ENCODE measurements at places on chromosomes 1 and 21. TPM values are rescaled to one million over a fixed set of nuclear protein-coding genes. Genes with fewer than 3 reads are reported as not detected.

OR2L3 gene
- 0.15 TPM for total RNA-seq

DNA sequence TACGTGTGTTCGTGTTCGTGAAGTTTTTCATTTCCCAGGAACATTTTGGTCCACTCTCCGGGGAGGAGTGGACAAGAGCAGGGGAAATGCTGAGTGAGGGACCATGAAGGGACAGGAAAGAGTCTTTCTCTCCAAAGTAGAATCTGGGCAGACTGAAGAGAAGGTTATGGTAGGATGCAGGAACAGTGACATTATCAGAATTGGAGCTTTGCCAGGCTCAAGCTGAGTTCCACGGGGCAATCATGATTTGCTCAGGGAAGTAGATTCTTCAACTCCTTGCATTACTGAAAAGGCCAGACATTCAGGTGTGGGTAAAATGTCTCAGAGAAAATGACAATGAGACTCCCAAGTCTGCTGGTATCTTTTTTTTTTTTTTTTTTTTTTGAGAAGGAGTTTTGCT, 16.6 kb downstream of the ATP1A4 start:
- no peak for DNase-seq

GRCh38 chr1:32757213-32757895, 54.8 kb upstream of the SYNC start:
- DNase-seq, result no peak

- no peak for DNase-seq
Observed at GRCh38 chr1:143661418-143662101, 310.2 kb downstream of the FAM72C start.

DNA sequence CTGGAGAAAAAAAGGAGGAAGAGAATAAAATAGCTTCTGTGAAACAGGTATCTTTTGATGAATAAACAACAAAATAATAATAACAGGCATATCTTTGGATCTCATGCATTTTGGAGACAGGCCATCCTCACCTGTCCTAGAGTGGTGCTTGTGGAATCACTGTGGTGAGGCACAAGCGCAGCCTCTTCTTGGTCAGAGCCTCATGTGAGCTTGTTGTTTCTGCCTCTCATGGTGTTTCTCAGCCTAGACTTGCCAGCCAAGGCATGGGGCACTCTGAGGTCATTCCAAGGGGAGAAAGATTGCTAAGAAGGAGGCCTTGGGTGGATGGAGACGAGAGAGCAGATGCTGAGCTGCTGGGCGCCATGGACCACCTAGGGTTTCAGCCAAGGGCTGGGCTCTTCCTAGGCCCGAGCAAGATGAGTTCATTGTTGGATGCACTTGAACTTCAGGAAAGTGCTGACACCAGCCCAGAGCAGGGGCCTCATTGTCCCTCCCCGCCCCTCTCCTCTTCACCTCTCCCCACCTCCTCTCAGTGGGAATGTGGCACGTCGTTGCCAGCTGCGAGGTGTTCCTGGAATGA, 49.5 kb downstream of the ATP5PO start:
- no peak for DNase-seq

- DNase-seq, result no peak
Observed at GRCh38 chr1:241531195-241532161, 700 bp upstream of the KMO start.

MACO1 gene
- 15.0 TPM for total RNA-seq

DNA sequence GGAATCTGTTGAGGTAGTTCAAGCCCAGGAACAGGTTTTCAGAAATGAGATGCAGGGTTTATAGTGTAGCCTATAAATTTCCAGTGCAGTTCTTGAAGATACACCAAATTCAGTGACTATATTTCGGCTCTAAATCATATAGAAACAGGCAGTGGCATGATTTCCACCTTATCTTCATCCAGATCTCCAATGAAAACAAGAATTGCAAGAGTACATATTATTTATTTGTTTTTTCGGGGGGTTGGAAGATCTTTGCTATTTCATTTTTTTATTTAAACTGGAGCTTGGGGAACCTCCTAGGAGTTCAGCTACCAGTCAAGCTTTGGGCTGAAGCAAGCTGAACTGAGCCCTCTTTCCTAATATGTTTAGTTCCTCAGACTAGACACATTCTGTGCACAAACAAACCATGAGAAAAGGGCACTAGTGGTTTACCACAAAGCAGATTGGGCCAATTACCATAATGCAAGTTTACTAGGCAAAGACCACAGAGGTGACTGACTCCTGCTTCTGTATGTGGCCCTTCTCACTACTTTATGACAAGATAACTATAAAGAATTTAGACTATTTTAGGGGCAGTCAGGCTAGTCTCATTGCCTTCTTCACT, 68.5 kb downstream of the RGS2 start:
- DNase-seq, result no peak

DNA sequence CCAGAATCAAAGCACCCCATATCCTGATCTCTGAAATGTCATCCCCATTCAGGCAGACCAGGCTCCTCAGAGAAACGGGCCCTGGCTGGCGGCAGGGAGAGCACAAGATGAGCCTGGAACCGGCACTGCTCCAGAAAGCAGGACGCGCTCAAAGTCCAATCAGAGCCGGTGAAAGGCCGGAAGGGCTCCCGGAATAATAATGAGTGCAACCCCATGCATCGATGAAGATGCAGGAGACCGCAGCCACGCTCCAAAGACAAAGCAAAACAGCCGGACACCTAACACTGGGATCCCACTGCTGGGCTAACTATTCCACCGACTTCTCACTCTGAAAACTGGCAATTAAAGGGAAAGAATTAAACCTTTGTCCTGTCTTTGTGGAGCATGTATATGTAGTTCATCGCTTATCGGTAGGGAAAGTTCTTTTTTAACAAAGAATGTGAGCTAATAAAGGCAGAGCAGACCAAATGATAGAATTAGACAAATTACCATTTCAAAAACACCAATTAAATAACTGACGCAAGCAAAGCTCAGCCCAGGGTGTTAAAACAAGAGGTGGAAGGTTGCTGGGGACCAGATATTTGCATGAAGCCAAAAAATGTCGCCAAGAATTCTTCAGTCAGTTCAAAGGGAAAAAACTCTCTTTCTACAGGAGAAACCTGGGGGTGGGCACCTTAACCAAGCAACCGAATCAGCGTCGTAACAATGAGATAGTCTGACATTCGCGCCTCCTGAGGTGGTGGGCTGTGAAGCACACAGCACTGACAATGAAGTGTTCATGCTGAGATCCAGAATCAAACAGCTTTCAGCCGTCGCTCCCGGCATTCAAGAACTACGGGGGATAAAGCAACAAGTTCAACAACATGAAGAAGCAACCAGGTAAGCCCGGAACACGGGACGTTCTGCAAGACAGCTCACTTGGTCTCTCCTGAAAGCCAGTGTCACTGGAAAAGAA, 95.2 kb downstream of the NPHP4 start:
- DNase-seq, result no peak

- DNase-seq, result no peak
Observed at GRCh38 chr1:234769284-234769985, 159.5 kb upstream of the IRF2BP2 start.

DNA sequence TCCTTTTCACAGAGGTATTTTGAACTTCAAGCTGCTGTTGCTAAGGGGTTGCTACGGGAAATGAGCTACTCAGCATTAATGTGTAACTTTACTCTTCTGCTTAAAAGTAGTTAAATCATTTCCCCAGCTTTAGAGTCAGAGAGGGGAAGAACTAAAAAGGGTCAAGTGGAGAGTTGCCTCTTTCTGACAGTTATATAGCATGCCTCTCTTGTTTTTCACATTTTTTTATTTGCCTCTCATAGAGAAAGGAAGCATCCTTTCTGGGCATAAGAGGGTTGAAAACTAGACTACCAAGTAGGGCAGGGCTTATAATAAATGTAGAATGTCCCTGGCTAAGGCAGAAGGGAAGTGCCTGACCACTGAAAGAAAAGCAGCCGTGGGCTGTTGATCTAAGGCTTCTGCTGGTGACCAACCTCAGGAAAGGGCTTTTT, 10.1 kb upstream of the ELAVL4 start:
- DNase-seq, result no peak

TXNIP gene
- total RNA-seq, result 3,543 TPM

TCHHL1 gene
- total RNA-seq, result not detected

GRCh38 chr1:7594002-7594713, 176.9 kb upstream of the VAMP3 start:
- no peak for DNase-seq

CHRNB2 gene
- 0.73 TPM for total RNA-seq

- DNase-seq, result no peak
Observed at GRCh38 chr1:60867782-60868181, 214.6 kb upstream of the NFIA start.

GRCh38 chr1:183091181-183091580, 68.0 kb downstream of the LAMC1 start:
- DNase-seq, result no peak

- DNase-seq, result no peak
Observed at GRCh38 chr1:162390396-162391185, 9.1 kb downstream of the C1orf226 start.

BSND gene
- 0.15 TPM for total RNA-seq

DNA sequence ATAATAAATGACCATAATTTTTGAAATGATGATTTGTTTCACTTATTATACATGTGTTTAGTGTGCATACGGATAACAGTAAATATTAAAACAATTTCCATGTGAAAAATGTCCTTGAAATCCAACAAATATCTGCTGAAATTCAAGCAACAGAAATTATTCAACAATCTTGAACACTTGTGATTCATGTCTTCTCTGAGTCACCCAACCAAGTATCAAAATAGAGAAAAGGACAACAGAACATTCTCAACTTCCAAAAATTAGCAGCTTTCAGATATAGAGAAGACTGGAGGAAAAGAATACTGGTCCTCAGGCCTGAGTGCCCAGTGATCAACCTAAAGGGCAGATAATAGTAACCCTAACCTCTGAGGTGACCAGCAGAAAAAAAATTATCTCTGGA, 90.8 kb downstream of the VAV3 start:
- DNase-seq, result no peak

DNA sequence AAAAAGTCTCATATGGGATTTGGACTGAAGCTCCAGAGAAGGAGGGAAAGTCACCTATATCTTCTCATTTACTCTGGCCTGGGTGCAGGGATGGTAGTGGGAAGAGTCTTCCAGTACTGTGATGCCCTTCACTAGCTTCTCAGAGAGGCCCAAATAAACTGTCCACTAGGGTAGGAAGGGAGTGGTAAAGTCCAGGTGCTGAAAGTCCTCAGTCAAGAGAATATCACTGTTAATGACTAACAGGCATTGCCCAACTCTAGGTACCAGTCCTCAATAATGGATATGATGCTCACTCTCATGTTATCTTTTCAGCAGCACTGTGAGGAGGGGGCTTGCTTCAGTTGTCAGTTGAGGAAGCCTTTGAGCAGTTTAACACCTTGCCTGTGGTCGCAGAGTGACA, 64.0 kb downstream of the LHX8 start:
- DNase-seq, result no peak

SPATA17 gene
- total RNA-seq, result 0.59 TPM

- DNase-seq, result no peak
Observed at GRCh38 chr1:2255420-2256369, 27.6 kb downstream of the SKI start.

- DNase-seq, result no peak
Observed at GRCh38 chr1:53616927-53617326, 122.0 kb downstream of the GLIS1 start.

DNA sequence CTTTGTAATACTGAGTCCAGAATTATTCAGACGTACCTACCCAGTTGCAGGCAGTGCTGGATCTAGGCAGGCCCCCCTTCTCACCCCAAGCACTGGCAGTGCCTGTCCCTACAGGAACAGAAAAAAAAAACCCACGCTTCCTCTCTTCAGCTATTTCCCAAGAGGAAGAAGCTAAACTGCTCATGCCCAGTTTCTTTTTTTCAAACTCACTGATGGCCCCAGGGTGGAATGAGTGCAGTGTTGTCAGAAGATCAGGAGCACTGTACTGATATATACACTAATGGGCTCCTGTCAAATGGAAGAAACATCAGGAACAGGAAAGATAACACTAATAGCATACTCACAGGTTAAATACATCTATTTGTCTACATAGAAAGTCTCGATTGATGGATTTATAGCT, 28.2 kb upstream of the DOCK7 start:
- no peak for DNase-seq

GJA4 gene
- 8.9 TPM for total RNA-seq

GRCh38 chr1:29789221-29789909, 553.0 kb downstream of the PTPRU start:
- no peak for DNase-seq

DNA sequence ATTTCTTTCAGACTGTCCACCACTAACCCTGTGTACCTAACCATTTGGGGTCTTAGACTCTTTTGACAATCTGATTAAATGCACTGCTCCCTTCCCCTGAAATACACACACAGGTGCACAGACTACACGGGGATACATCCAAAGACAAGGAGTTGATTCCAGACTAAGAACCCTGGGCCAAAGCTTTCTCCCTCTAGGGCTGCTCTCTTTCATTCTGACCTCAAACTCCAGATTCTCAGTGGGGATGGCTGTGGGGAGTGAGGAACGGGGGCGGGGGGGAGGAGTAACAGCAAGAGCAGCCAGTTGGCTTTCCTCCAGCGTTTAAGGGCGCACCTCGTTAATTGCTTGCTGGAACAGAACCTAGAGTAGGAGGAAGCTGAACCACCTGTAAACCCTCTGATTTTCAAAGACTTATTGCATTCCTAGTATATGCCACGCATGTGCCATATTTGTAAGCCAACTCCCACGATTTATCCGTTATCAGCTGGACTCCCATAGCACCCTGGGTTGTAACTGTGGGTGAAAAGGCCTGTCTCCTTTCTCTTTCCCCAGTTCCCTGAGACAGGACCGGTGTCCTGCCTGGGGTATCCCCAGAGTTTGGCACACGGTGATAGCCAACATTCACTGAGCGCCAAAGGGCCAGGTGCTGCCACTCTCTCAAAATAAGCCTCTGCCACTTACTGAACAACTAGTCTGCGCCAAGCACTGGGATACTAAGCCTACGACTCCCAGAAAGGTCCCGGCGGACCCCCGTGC, 920 bp downstream of the MTHFR start:
- DNase-seq, result no peak

ATAD3C gene
- total RNA-seq, result 1.9 TPM

LHX8 gene
- total RNA-seq, result not detected

DNA sequence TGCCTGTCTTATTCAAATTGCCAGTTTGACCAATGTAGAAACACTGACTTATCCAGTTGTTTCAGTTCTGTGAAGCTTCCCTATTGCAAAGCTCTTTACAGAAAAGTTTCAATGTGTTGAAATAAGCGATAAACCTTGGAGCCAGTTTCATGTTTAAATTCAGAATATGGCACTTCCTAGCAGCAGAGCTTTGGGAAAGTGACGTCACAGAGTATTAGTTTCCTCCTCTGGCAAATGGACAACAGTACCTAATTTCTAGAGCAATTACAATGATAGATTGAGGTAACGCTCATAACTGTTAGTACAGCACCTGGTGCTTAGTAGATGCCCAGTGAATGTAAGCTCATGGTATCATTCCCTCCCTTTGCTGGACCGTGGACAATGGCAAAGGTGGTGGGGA, 527.5 kb upstream of the DAB1 start:
- DNase-seq, result no peak

GRCh38 chr1:244311784-244312532, 139.8 kb downstream of the ADSS2 start:
- no peak for DNase-seq

All from breast epithelium (tissue), 4 donors.